ENCODE measurements at places on chromosomes 16 and 17.

- DNase-seq = no peak
These were observed 594 bp upstream of the DNAJC7 start for GRCh38 chr17:42017866-42018200.

GRCh38 chr17:76246080-76247066 lies 6.1 kb upstream of the RNF157 start:
- no peak for DNase-seq

DNA sequence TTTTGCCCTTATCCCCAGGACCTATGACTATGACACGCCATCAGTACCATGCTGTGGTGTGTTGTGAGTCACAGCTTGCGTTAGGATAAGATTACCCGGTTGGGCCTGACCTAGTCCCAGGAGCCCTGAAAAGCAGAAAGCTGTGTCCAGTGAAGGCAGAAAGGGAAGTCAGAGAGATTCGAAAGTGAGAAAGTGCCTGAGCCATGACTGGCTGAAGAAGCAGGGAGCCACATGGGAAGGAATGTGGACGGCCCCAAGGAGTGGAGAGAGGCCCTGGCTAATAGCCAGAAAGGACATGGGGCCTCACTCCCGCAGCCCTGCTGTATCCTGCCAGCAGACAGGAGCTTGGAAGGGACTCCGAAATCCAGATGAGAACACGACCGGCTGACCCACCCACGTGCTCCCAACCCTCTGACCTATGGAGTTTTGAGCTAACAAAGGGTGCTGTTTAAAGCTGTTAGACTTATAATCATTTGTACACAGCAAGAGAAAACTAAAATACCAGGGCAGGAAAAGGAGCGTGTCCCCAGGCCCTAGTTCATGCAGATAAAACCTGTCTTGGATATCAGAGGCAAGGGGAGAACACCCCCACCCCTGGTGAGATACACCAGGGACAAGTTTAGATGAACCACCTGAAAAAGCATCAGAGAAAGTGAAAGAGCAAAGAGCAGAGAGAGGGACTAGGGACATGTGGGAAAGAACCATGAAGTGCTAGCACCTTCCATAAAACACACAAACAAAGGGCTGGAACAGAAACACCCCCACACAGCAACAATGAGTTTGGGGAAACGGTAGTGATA lies 115.3 kb downstream of the SLC39A11 start:
- DNase-seq = no peak

GRCh38 chr17:2745317-2746037 lies 4.0 kb downstream of the CCDC92B start:
- DNase-seq = no peak

- no peak for DNase-seq
These were observed 67.1 kb downstream of the CLEC18A start for GRCh38 chr16:70018254-70018653.

GRCh38 chr17:48392857-48393256 lies 37.2 kb downstream of the SKAP1 start:
- no peak for DNase-seq

DNA sequence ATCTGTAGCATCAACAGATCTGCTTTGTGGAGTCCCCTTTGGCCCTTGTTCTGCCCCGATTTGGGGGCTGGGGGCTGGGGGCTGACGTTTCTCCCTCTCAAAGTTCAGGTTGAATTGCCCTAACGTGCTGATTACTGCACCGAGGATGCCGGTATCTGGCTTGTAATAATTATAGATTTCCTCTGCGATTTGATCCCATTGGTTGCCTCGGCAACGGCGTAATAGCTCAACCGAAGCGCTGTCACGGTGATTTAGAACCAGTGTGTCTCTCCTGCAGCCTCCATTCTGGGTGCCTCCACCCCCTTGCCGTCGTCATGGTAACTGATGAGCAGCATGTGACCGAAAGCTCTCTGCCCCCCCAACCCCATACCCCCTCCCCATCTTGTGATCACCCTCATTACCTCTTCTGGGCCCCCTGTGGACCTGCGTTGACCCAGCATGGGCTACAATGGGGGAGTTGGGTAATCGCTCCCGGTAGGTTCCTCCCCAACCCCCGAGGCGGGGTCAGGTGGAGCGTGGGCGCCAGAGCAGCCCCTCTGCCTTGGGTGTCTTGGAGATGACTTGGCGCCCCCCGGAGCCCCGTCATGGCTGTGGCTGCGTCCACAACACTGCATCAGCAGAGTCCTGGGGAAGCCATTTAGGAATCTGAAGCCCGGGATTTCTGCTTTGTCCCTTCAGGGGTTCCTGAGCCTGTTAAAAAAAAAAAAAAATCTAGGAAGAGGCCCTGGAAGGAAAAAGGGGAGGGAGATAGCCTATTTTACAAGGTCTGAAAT lies 38.4 kb downstream of the ABAT start:
- no peak for DNase-seq

GRCh38 chr17:68676856-68677255 lies 75.7 kb upstream of the FAM20A start:
- DNase-seq = no peak

DNA sequence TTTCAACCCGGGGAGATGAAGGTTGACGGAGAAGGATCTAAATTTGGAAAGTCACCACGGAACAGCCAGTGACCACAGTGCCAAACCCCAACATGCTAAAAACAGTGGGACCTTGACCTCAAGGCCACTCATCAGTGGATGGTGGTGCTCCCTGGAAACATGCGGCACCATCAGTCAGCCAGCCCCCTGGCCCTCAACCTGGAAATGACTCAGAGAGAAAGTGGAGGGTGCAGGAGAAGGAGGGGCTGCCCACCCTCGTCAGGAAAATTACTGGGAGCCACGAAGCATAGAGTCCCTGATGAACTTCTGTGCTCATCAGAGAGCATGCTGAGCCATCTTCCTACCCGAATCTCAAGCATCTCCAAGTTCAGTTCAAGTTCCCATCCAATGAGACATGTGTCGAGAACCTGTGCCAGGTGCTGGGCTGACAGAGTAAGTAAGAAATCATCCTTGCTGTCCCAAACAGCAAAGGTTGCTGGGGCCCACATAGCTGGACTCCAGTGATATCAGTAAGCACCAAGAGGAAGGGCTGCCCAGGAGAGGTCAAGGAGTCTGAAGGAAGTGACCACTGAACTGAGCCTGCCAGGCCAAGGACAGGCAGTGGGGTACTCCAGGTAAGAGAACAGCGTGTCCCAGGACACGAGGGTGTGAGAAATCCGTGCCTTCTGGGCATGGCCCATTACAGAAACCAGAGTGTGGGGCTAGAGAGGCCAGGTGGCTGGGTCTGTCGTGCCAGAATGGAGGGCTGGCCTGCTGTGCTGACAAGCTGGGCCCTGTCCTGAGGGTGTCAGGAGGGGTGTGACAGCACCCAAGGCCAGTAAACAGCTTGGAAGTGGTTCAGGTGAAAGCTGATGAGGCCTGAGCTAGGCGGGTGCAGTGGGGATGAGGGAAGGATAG lies 5.2 kb downstream of the PECAM1 start:
- no peak for DNase-seq

- no peak for DNase-seq
These were observed 2.3 kb upstream of the ANKRD40 start for GRCh38 chr17:50710025-50710424.

GRCh38 chr17:43015579-43015978 lies 6.6 kb downstream of the VAT1 start:
- DNase-seq = no peak

DNA sequence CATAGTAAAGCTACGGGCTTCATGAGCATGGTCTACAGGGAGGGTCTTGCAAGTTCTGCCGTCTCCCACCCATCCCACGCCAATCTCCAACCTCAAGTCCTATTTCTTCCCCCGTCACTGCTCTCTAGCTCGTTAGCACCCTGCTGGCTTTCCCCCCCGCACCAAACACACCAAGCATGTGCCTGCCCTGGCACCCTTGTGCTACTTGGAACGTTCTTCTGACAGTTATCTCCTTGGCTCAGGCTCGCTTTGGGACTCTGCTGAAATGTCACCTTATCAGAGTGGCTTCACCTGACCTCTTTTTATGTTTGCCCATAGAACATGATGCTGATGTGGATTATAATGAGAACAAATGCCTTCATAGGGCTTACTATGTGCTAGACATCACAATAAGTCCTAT lies 21.9 kb downstream of the GLYR1 start:
- no peak for DNase-seq

- no peak for DNase-seq
These were observed 231.0 kb downstream of the C16orf95 start for GRCh38 chr16:87086156-87086555.

- no peak for DNase-seq
These were observed 66.8 kb downstream of the PIPOX start for GRCh38 chr17:29109477-29110371.

GRCh38 chr17:69593716-69594115 lies 179.2 kb downstream of the MAP2K6 start:
- no peak for DNase-seq

DNA sequence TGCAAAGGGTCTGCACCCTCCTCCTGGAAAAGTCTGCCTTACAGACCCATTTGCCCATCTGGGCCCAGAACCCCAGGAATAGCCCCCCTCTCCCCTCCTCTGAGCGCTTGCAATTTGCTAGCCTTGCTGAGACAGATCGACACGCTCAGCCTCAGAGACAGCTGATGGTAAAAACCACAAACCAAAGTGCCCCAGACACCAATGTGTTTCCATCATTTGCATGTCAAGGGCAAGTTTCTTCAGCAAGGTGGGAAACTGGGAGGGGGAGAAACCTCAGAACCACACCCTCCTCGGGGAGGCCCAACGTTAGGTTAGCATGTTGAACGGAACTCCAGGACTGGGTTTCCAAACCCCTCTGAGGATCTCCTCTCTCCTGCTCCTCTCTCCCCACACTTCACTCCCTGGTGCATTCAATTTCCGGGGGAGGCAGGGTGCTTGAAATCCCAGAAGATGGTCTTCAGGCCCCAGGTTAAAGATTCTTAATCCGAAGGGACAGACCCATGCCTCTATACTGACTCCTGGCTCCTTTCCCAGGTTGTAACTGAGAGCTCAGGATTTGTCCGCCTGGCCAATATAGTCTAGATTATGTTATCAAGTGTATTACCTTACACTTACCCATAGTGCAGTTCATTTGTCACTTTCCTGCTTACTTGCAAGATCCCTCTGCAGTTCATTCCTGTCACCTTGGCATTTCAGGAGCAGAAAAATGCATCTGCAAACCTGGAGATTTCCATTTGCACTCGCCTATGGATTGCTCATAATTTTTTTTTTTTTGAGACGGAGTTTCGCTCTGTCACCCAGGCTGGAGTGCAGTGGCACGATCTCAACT lies 1.3 kb upstream of the CUEDC1 start:
- DNase-seq = peak; percentile 12

GRCh38 chr17:1186923-1187771 lies 7.4 kb upstream of the ABR start:
- DNase-seq = peak; percentile 69

- no peak for DNase-seq
These were observed at the start of gene BCAR1 for GRCh38 chr16:75251280-75252048. TSS of gene BCAR1 (minus strand) at chr16:75251624. CDS start at chr16:75251482, 142 bp downstream.

DNA sequence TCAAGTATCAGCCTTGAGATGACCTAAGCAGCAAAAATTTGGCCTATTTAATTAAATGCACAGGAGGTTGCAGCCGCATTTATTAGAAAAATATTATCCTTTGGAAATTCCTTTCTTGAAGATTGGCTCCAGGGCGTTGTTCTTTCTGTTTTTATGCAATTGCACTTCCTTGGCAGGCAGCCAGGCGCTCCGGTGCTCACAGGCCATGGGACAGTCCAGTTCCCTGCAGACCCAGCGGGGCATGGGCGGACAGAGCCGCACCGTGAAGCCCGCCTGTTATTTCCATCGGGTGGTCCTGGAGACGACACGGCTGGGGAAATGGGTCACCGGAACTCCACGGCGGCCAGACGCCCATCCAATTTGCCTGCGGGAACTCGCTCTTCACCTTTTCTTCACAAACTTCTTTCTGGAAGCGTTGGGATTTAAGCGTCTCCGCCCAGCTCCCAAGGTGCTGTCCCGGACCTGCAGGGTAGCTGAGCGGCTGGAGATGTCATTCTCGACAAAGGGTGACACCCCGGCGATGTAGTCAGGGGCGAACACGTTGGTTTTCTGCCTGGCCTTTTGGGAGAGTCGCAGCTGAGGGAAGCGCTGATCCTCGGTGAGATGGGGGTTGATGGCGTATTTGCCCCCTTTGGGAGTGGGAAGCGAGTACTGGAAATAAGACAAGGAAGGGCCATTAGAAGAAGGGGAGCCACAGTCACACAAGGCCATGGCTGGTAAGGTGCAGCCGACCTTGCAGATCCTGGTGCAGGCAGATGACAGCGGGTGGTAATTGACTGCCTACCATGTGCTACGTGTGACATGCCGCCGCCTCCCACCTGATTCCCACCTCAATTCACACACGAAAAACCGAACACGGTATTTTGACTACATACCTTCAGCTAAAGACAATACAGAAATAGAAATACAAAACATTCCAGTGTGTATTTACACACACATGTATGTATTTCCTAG lies 12.5 kb downstream of the NOB1 start:
- DNase-seq = no peak

DNA sequence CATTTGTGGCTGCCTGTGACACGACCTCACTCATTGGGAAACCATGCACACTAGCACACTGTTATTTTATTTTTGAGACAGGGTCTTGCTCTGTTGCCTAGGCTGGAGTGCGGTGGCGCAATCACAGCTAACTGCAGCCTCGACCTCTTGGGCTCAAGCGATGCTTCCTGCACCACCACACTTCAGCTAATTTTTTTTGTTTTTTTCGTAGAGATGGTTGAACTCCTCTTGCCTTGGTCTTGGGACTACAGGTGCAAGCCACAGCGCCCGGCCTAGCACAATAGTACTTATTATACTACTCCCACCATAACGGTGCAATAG lies 2.8 kb upstream of the NPTX1 start:
- no peak for DNase-seq

DNA sequence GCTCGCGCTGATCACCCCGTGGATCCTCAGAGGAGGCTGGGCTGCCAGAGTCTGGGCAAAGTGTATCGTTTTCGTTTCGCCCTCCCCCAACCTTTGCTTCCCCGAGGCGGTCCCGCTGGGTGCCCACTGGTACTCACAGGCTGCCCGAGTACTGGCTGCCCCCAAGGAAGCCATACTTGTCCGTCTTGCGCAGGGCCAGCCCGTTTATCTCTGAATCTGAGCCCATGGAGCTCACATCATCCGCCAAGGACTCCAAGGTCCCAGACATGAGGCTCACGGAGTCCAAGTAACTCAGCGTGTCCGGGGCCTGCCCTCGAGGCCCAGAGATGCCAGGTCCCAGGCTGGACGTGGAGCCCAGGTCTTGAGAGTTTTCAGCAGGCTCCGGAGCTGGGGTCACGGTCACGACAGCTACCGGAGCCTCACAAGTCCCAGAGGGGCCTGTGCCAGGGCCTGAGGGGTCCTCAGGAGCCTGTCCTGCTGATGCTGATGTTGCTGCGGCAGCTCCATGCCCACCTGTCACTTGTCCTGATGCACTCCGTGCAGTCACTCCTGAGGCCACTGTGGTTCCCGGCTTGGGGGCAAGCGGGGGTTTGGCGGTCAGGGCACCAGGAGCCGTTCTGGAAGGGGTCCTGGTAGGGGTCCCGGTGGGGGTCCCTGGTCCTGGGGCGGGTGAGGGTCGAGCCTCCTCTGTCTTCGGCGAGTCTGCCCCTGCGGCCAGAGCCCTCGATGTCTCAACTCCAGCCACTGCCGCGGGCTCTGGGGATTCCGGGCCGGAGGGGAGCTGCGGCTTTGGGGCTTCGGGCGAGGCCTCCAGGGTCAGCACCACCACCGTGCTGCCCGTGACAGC lies 980 bp downstream of the TBC1D10B start:
- no peak for DNase-seq
